ENCODE measurements at places on chromosomes 2 and 18.

DNA sequence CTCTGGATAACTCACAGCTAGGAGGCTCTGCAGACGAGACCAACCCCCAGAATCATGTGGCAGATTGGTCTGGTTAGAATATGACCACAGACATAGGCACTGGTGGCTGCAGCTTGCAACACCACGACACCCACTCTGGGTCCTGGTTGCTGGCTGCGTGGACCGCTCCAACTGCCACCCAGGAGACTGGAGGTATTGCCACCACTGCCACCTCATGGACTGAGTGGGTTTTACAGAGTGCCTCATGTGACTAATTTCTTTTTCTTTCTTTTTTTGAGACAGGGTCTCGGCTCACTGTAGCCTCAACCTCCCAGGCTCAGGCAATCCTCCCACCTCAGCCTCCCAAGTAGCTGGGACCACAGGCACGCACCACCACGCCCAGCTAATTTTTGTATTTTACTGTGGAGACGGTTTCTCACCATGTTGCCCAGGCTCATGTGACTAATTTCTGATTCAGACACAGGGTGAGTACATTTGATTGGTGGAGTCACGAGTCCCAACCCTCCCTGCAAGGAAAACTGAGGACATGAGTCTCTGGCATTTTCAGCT lies 29.9 kb upstream of the NT5DC4 start:
- peak; percentile 44 for DNase-seq

GRCh38 chr2:171811245-171811628 lies 82.8 kb downstream of the SLC25A12 start:
- no peak for DNase-seq

GRCh38 chr2:177403838-177404237 lies 11.3 kb downstream of the AGPS start:
- DNase-seq, result no peak

- no peak for DNase-seq
Measured at GRCh38 chr2:147636886-147637285, 207.9 kb upstream of the ACVR2A start.

- DNase-seq, result no peak
Measured at GRCh38 chr2:33958591-33958990, 359.5 kb upstream of the FAM98A start.

GRCh38 chr2:133484784-133485183 lies 83.5 kb downstream of the NCKAP5 start:
- no peak for DNase-seq

- no peak for DNase-seq
Measured at GRCh38 chr2:96832754-96833507, 10.9 kb downstream of the ANKRD23 start.

DNA sequence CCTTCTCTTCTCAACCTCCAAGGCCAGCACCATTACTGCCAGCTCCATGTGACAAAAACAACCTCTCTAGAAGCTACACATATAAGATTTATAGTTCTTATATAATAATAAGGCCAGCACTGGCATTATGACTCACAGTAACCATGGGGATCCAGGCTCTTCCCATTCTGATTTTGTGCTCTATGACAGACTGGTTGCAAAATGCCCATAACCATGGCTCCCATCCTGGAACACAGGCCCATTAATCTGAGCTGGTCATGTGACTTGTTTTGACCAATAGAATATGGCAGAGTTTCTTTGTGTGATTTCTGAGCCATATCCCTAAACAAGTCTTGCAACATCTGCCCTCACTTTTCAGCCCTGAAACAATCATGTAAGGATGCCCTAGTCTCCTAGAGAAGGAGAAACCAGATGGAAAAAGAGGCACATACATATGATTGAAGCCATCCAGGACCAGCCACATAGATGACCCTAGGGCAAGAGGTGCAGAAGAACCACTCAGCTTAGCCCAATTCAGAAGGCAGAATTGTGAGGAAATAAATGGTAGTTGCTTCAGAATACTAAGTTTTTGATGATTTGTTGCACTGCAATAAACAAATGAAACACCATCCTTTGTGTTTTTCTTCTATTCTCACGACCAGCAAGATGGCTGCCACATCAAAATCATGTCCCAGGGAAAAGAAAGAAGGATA lies 173.9 kb downstream of the SUCLG1 start:
- no peak for DNase-seq

DNA sequence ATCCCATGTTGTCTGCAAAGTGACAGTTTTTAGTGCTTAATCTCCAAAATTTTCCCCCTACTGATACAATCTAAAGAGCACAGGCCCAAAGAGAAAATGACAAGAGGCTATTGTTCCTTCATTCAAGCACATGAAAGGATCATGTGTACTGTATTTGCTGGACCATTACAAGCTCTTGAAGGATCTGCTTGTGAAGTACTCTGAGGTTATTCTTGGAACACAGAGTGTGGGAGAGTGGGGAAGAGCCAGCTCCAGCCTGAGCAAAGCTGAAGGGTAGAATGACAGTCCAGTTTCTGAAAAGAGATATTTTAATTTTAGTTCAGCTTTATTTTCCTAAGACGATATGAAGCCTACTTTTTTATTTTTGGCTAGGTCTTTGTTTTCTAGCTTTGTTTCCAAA lies 112.2 kb downstream of the GALNT3 start:
- DNase-seq, result no peak

GRCh38 chr18:3261373-3262233 lies at the start of gene MYL12B:
MYL12B (plus strand) TSS chr18:3262133; CDS start chr18:3272899, 10,766 bp downstream.
- DNase-seq, result peak; percentile 82

GRCh38 chr2:234979204-234980167 lies 27.7 kb downstream of the SH3BP4 start:
- DNase-seq, result no peak

GRCh38 chr2:112642966-112643365 lies 2.8 kb upstream of the SLC20A1 start:
- DNase-seq, result no peak

DNA sequence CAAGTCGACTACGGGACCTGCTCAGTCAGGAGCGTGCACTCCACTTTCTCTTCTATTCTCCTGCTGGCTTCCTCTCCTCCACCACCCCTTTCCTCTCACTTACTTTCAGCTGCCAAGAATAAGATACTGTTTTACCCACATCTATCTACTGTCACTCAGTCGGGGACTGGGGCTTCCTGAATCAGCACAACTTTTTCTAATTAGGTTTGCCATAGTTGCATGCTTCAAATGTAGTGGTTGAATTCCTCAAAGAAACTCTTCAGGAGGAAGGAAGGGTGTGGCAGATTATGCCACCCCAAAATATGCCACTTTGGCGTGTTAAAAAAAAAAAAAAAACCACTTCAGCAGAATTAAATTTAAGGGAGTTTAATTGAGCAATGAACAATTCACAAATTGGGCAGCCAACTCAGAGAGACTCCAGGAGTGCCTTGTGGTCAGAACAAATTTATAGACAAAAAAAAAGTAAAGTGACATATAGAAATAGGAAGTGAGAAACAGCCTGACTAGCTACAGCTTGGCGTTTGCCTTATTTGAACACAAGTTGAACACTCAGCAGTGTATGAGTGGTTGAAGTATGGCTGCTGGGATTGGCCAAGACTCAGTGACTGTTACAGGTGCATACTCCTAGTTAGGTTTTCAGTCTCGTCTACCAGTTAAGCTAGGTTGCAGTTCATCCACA lies 32.5 kb upstream of the RMDN2 start:
- no peak for DNase-seq

DNA sequence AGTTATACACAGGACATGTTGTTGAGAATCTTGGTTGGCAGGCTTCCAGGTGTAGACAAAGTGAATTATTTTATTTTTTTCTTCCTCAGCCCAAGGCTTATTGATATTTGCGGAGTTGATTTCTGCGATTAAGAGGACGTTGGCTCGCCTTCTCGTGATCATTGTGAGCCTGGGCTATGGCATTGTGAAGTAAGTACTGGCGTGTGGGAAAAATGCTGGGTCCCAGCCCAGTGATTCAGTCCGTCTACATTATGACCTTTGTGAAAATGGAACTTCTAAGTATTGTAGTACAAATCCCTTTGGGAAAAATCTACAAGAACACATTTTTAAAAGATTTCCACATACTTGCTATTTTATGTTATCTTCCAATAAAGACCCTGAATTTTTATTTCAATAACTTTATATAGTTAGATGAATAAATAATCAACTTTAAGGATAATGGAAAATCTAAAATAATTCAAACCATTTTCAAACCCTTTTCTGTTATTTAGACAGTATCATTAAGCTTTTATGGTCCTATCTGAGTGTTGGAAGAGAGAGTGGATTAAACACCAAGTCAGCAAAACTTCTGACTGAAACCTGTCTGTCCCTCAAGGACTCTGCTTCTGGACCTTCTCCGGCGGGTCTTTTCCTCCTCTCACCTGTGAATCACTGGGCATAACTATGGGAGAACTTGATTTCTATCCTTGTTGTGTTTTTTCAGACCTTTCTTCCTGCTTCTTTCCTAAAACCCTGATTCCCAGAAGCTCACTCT lies 31.0 kb downstream of the TMEM87B start:
- DNase-seq, result no peak

DNA sequence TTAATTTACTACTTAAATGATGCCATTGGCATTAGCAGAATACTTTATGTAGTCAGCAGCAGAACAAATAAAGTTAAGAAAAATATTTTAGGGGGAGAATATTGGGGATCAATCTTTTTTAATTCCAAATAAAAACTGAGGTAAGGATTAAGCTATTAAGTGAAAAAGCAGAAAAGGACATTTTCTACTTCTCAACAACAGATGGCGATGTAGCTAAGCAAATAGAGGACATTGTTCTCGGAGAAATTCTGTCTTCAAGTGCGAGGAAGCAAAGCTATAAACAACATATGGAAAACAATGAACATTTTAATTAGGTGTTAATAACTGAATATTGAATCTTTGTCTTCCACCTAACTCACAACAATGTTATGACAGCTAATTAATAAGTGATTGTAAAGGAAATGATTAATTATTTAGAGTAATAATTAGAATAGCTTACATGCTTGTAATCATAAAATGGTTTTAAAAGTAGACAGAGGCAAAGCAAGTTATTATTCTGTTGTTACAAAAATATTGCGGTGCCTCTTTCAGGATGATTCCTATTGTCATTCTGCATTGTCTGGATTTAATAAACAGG lies 32.9 kb upstream of the CCDC93 start:
- no peak for DNase-seq

GRCh38 chr2:165198181-165198580 lies 5.7 kb downstream of the SCN3A start:
- DNase-seq, result no peak

- no peak for DNase-seq
Measured at GRCh38 chr2:66185497-66186054, 249.3 kb upstream of the MEIS1 start.

- DNase-seq, result no peak
Measured at GRCh38 chr2:98769784-98770183, 38.9 kb upstream of the MGAT4A start.

- DNase-seq, result no peak
Measured at GRCh38 chr2:120631236-120631635, 104.4 kb upstream of the GLI2 start.

DNA sequence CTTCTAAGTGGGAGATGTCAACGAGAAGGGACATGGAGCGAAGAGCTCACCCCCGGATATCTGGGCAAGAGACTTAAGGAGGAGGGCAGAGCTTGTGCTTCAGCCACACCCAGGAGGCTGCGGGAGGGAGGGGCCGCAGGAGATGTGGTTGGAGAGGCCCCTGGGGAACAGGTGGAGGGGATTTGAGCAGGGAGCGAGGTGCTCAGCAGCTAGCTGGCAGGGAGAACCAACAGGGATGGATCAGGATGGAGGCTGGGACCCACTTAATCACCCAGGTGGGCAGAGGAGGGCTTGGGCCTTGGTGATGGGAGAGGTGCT lies 78.3 kb downstream of the MBP start:
- DNase-seq, result no peak

DNA sequence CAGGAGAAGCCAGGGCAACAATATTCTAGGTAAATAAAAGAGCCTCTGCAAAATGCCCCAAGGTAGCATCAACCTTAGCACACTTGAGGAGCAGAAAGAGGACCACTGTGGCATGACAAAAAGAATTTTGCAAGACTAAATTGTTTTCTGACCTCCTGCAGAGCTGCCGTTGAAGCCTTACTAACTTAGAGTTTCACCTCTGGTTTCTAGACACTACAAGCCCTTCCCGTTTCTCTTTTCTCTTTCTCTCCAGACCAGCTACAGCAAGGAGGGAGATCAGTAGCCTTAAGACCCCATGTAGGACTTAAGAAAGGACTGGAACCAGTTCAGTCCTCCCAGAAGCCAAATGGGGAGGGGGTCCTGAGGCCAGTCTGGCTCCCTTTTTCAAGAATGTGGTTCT lies 73.3 kb upstream of the SP3 start:
- DNase-seq, result no peak

DNA sequence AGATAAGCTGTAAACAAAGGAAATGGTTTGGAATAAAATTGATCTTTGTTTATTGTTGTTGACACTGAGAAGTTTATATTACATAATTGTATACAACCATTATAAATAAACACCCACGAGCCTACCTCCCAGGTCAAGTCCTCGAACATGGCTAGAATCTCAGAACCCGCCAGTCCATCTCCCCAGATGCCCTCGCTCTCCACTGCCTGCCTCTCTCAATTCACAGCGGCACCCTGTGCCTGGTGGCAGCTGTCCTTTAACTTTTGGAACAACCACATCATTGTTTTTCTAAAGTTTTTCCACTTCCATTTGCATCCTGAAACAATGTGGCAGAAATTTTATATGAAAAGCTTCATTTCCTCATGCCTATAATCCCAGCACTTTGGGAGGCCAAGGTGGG lies 52.2 kb upstream of the OTOS start:
- no peak for DNase-seq

DNA sequence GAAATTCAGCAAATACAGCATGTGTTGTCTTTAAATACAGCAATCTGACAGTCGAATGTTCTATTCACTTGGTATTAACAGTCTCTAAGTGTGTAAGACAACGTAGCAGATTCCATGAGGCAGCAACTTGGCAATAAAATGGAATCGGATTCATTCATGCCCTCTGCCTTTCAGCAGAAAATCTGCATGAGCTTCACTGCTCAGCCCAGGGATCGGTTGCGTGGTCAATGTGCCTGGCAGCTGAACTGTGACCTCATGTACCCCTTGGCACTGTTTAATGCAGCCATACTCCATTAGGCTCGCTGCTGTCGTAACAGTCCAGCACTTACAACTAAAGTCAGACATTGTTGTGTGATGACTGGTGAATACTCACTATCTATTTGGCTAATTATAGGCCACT lies 17.7 kb upstream of the RGPD4 start:
- peak; percentile 94 for DNase-seq

GRCh38 chr2:223121283-223121682 lies 69.3 kb downstream of the KCNE4 start:
- DNase-seq, result no peak

- no peak for DNase-seq
Measured at GRCh38 chr2:11329776-11330175, 14.7 kb downstream of the ROCK2 start.

GRCh38 chr2:229695961-229696360 lies 18.4 kb downstream of the DNER start:
- no peak for DNase-seq

GRCh38 chr2:133204421-133204820 lies 363.8 kb downstream of the NCKAP5 start:
- DNase-seq, result no peak

GRCh38 chr2:63604666-63605065 lies 15.9 kb downstream of the MDH1 start:
- DNase-seq, result no peak

All from MG63 (cell line).